ENCODE measurements at places on chromosomes 13 and 19.

- DNase-seq, result no peak
Observed at GRCh38 chr19:44782729-44783128, 5.0 kb downstream of the CBLC start.

- no peak for DNase-seq
Observed at GRCh38 chr19:33490041-33490451, 31.5 kb downstream of the PEPD start.

- no peak for DNase-seq
Observed at GRCh38 chr13:83765796-83766195, 116.5 kb downstream of the SLITRK1 start.

DNA sequence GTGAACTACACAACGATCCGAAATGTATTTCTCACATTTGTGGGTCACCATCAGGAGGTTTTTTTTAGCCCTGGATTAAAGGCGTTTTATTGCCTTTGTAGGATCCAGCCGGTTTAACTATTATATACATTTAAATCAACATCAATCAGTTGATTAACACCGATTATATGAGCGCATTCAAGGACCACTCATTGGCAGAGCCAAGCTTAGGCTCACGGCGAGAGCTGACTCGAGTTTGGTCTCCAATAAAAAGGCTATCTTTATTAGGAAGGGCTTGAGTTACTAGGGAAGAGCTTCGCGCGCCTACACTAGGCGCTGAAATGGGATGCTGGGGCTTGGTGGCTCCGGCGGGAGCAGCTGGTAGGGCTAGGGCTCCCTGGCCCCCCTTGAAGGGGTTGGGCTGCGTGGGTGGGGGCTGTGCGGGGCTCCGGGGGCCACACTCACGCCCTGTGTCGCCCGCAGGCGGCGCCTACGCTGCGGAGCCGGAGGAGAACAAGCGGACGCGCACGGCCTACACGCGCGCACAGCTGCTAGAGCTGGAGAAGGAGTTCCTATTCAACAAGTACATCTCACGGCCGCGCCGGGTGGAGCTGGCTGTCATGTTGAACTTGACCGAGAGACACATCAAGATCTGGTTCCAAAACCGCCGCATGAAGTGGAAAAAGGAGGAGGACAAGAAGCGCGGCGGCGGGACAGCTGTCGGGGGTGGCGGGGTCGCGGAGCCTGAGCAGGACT lies 4.2 kb downstream of the PDX1 start:
- DNase-seq, result peak; percentile 41

DNA sequence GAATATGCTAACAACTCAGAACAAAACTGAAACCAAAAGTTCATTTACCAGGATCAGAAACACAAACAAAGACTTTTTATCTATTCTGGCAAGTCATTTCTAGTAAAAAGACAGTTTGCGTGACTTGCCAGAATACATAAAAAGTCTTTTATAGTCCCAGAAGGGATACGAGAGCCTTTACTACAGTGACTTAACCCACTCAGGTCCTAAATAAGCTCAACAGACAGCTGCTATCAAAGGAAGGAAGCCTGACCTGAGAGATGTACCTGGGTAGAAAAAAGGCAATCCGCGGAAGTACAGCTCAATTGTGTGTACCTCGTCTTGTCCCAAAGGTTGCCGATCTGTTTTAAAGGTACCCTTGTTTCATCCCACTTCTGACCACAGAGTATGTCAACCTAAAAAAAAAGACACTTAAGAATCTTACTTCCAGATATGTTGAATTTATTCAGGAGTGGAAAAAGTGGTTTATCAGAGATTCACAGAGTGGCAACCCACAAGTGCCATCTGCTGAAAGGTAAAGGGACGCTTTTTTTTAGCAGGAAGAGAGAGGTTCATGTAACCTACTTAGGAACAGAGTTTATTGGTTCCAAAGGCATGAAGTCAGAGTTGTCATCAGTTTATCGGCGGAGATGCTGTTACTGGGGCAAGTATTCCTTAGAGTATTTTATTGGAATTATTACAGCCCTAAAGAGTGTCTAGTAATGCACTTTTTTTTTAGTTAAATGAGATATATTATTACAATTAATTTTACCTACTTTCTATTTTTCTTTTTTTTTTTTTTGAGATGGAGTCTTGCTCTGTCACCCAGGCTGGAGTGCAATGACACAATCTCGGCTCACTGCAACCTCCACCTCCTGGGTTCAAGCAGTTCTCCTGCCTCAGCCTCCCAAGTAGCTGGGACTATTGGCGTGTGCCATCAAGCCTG lies 69.7 kb upstream of the C1QTNF9B start:
- DNase-seq, result no peak

- no peak for DNase-seq
Observed at GRCh38 chr13:47437406-47437805, 540.6 kb upstream of the HTR2A start.

- no peak for DNase-seq
Observed at GRCh38 chr13:40255551-40255950, 410.9 kb downstream of the FOXO1 start.

- DNase-seq, result no peak
Observed at GRCh38 chr19:47560999-47561398, 11.9 kb downstream of the ZNF541 start.

GRCh38 chr13:21683034-21683733 lies 12.3 kb downstream of the FGF9 start:
- no peak for DNase-seq

- DNase-seq, result no peak
Observed at GRCh38 chr19:16673231-16673630, 12.3 kb downstream of the TMEM38A start.

DNA sequence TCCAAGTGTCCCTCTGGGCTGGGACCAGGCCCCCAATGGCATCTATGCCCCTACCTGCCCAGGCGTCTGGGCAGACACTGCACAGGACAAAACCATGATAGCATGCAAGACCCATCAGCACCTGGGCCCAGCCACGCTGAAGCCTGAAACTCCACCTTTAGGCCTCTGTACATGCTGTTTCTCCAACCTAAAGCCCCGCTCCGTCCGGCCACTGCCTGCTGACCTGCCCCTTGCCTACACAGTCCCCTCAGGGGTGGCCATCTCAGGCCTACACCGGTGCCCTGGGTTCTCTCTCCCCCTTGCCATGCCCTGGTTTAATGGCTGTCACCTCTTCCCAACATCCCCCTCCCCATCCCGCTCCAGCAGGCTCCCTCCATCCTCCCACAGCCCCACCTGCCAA lies 15.3 kb downstream of the GJA3 start:
- DNase-seq, result no peak

GRCh38 chr13:113498905-113499304 lies 8.4 kb upstream of the DCUN1D2 start:
- DNase-seq, result no peak

DNA sequence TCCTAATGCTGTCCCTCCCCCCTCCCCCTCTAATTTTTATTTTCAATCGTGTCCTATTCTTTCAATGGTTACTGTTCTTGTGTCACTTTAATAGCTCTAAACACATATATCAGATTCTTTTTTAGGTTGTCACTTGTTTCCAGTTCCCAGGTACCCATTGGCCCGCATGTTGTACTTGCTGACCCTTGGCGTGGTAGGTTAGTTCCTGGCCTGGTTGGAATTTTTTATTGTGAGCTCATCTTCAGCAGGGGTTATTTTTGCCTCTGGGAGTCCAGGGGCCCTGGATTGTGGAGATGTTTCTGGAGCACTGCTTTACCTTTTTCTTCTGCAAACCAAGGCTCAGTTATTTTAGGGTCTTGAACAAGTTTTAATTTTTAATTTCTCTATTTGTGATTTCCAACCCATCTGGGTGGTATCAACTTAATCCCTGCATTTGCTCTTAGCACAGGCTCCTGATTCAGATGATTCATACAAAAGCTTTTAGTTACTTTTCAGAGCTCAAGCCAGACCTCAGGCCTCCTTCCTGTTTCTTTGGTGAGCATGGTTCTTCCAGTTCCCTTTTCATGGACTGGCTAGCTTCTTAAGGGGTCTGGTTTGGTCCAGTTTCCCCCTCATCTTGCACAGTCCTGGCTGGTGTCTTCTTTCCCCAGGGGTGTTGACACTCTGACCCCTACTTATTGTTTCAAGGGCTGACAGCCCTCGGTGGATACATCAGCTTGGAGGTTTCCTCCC lies 220.5 kb downstream of the TM9SF2 start:
- DNase-seq, result no peak

GRCh38 chr13:94254737-94255136 lies 224.7 kb downstream of the DCT start:
- no peak for DNase-seq

- DNase-seq, result no peak
Observed at GRCh38 chr13:24165746-24166145, 5.2 kb downstream of the SPATA13 start.

GRCh38 chr13:113059891-113060290 lies 45.7 kb upstream of the F7 start:
- no peak for DNase-seq

DNA sequence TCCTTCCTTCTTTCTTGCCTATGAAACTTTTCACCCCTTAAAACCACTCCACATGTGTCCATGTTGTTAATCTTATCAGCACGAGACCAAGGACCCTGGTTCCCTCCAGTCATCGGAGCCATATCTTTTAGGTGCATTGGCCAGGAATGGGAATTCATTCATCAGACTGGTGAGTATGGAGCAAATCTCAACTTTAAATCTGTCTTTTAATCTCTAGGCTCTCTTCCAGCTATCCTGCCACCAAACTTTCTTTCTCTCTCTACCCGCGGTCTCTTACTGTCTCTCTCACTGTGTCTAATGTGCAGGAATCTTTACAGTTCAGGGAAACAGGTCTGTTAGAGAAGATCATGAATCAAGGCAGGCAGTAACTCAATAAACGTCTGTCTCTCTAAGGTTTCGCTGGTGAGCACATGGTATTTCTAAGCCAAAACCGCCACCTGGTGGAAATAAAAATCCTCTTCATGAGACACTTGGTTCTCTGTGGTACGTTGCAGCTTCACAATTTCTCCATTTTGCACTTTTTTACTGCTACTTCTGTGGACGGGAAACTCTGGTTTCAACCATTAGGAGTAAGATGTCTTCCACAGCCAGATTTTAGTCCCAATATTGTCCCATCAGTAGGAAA lies 16.1 kb downstream of the LGALS16 start:
- DNase-seq, result peak; percentile 41

GRCh38 chr13:73767747-73768315 lies 366.4 kb downstream of the KLF12 start:
- DNase-seq, result peak; percentile 50

DNA sequence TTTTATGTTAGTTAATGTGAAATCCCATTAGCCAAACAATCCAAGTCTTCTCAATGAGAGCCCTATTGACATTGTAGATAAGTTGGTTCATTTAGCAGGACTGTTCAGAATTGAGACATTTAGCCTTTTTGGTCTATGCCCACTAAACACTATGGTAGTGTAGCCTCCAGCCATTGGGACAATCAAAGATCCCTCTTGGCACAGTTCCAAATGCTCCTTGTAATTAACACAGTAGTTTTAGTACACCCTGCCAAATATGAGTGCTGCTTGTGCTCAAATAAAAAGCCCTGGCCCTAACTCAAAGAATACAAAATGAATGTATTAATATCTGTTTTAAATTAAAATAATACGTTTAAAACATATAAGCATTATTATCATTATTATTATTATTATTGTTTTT lies 15.4 kb upstream of the FAM216B start:
- no peak for DNase-seq

DNA sequence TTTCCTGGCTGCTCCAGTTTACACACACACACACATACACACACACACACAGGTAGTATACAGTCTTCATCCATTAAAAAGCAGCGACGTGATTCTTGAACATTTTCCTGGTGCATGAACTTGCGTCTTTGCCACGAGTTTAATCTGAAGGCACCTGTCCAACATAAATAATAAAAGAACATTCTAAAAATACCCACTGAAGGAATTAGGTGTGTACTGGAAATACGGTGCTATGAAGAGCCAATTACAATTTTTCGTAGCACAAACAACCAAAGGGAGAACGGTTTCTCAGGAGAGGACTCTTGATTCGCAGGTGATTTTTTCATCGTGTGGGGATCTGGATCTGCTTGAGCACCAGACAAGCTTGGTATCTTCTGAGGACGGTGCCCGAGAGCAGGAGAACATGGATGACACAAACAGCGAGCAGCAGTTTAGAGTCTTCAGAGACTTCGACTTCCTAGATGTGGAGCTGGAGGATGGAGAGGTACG lies 61.2 kb downstream of the ZAR1L start:
- DNase-seq, result no peak

DNA sequence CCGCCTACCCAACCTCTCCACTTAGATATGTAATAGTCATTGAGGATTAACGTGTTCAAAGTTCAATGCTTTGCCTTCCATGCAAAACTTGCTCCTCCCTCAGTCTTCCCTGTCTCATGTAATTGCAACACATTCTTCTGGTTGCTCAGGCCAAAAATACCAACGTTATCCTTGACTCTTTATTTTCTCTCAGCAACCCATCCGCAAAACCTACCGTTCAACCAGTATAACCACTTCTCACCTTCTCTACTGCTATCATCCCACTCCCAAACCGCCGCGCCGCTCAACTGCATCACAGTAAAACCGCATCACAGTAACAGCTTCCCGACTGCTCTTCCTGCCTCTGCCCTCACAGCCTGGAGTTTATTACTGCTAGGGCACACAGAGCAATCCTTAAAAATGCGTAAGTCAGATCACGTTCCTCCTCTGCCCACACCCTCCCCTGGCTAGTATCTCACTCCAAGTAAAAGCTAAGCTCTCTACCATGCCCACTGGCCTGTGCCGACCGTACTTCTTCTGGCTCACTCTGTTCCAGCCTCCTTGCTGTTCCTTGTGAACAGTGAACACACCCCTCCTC lies 8.2 kb downstream of the MTIF3 start:
- no peak for DNase-seq

DNA sequence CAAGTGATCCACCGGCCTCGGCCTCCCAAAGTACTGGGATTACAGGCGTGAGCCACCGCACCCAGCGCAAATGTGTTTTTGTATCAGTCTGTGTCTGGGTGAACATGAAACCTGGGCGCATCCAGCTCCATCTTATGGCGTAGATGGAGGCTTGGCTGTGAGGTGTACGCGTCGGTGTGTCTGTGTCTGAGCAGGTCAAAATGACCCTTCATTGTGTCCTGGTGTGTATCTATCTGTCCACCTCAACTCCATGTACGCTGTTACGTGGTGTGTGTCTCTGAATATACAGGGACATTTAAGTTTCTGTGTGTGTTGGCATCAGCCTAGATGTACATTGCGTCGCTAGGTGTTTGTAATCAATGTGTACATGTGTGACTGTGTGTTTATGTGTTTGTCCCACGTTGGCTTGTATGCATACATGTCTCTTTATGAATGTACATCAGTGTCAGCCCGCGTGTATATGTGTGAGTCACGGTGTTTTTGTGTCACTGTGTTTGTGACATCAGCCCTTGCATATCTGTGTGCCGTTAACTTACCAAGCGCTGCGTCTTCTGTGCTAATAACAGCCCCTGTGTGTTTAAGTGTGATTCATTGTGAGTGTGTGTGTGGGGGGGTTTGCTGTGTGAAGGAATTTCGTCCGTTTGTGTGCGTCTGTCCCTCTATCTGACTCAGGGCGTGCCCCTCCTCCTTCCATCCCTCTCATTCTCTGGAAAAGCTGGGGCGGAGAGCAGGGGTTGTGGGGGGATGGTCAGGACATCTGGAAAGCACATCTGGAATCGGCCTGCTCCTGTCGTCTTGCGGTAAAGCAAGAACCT lies 6.4 kb downstream of the AXL start:
- DNase-seq, result no peak

- no peak for DNase-seq
Observed at GRCh38 chr19:48302600-48302959, 22.8 kb upstream of the EMP3 start.
